ENCODE measurements at places on chromosomes 1 and 21. TPM values are rescaled to one million over a fixed set of nuclear protein-coding genes. Genes with fewer than 3 reads are reported as not detected.

GRCh38 chr1:222767152-222767571, 30.2 kb downstream of the FAM177B start:
- DNase-seq = no peak

The TFAP2E gene
- polyA plus RNA-seq = 1.4 TPM

DNA sequence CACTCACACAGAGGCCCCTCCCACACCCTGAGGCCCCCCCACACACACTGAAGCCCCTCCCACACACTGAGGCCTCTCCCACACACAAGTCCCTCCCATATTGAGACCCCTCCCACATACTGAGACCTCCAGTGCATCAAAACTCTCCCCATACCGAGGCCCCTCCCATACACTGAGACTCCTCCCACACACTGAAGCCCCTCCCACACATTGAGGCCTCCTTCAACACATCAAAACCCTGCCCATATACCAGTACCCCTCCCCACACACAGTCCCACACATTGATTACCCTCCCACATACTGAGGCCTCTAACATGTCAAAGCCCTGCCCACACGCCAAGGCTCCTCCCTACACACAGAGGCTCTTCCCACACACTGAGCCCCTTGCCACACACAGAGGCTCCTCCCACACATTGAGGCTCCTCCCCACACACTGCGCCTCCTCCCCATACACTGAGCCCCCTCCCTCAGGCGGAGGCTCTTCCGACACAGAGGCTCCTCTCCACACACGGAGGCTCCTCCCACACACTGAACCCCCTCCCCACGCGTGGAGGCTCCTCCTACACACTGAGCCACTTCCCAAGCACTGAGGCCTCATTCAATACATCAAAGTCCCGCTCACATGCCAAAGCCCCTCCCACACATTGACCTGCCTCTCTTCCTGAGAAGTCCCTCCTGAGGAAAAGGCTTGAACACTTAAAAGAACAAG, 392.3 kb downstream of the CAMTA1 start:
- no peak for DNase-seq

The DPM3 gene
- 144 TPM for polyA plus RNA-seq

GRCh38 chr1:1760715-1761114, 17.6 kb downstream of the NADK start:
- no peak for DNase-seq

DNA sequence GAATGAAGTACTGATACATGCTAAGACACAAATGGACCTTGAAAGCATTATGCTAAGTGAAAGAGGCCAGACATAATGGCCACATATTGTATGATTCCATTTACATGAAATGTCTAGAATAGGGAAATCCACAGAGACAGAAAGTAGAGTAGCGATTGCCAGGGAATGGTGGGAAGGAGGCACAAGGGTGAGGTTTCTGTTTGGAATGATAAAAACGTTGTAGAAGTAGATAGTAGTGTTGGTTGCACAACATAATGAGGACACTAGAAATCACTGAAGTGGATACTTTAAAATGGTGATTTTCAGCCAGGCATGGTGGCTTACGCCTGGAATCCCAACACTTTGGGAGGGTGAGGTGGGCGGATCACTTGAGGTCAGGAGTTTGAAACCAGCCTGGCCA, 97.6 kb upstream of the VANGL1 start:
- no peak for DNase-seq

Measured in heart right ventricle (tissue), 16 donors.